ENCODE measurements at places on chromosomes 13 and 19. TPM values are rescaled to one million over a fixed set of nuclear protein-coding genes. Genes with fewer than 3 reads are reported as not detected.

DNA sequence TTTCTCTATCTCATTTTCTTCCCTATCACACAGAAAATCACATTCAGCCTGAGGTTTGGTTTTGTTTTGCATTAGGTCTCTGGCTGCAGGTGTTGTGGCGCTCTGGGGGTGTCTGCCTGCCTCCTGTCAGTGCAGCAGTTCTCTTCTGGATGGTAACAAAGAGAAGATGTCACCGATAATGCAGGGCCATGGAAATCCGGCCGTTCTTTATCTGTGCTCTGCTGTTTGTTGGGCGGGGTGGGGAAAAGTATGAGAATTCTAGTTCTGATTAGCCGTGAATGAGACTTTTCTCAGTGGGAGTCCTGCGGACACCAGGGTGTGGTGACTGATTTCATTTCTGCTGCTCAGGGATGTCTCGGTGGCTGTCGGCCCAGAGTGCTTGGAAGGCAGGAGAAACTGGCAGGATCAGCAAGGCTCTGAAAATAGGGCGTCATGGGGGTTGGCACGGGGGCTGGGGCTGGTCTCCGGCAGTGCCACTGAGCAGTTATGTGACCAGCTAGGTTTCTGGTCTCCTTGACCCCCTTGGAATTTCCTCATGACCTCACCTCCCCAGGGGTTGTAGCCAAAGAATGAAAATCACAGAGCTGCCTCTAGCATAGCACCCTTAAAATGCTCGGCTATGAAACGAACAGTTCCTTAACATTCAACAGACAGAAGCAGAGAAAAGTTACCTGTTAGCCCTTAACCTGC lies 5.0 kb downstream of the RNF113B start:
- no peak for DNase-seq

GRCh38 chr13:103941506-103942140 lies 875.4 kb upstream of the SLC10A2 start:
- DNase-seq: no peak

NFIX gene
- 327 TPM for total RNA-seq

- no peak for DNase-seq
These were observed 89.2 kb downstream of the CACNA1A start for GRCh38 chr19:13417054-13417453.

All from aorta (tissue), 5 donors.